Activated T-helper 9 cell treated with anti-CD3 and anti-CD28 coated beads, Interleukin-2, amount 50 U/mL, for 16 hours (primary cell): ENCODE measurements at places on chromosomes 12 and 14.

- no peak for DNase-seq
Measured at GRCh38 chr14:61211476-61212255, 69.5 kb downstream of the TMEM30B start.

DNA sequence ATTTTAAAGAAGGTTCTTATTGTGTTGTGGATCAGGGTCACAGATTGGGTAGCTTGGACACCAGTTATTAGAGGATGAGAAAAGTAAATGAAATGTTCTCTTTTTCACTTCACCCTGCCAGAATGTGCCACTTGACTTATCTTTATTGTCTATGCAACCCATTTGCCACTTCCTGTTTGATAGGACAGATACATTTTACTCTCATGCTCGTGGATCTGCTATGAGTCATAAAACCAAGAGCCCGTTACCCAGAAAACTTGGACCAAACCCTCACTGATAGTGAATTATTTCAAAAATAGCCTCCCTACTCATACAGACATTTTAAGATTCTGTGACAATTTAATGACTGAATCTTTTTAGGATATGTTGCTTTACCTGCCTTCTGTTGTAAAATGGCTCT, 1.8 kb downstream of the ISCA2 start:
- DNase-seq = no peak

DNA sequence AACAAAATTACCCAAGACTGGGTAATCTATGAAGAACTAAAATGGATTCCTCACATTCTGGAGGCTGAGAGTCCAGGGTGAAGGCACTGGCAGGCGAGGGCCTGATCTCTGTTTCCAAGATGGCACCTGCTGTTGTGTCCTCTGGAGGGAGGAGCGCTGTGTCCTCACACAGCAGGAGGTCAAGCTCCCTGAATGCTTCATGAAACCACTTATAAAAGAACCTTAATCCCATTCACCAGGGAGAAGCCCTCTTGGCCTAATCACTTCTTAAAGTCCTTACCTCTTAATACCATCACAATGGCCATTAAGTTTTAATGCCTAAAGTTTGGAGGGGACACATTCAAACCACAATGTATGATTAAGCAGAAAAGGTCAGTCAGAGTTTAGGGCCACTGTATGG, 172.4 kb downstream of the EMP1 start:
- no peak for DNase-seq

DNA sequence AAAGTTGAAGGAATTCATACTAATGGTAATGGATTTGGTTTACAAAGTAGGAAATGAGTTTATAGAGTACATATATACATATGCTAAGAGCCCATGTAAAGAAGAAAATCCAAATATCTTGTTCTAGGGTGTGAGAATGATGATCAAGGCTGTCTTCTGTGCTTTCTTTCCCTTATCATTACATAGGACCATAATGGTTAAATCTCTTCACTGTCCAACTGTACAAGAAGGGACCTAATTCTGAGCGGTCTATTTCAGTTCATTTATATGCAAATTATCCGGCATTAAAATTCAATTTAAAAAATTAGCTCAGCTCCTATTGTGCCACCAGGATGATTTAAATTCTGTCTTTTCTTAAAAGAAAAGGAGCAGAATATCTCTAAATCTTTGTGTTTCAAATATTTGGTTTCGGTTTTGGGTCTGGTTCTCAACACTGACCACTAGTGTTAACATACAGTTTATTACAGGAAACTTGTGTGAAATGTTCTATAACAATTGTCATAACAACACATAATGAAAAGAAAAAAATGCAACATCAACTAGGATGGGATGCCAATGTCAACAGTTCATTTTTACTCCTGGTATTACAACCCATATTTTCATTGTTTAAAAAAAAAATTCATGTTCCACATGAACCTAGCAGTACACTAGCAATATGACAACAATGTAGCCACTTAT, 16.8 kb downstream of the OR4K1 start:
- no peak for DNase-seq

DNA sequence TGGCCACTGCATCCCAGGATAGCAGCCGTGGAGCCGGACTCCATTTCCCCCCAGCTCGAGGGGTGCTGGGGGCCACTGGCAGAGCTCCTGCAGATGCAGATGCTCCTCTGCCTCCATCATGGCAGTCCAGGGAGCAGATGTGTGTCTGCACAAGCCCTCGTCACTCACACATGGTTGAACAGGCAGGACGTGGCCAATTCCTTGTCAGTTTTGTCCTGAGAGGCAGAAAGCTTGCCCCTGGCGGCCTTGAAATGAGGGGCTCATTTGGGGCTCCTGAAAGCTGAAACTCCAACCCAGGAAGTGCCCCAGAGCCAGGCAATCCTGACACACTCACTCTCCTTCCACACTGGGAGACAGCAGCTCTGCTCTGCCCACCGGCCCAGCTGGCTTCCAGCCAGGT, 100.9 kb upstream of the C14orf180 start:
- DNase-seq = no peak
